ENCODE measurements at places on chromosomes 2 and 18.

DNA sequence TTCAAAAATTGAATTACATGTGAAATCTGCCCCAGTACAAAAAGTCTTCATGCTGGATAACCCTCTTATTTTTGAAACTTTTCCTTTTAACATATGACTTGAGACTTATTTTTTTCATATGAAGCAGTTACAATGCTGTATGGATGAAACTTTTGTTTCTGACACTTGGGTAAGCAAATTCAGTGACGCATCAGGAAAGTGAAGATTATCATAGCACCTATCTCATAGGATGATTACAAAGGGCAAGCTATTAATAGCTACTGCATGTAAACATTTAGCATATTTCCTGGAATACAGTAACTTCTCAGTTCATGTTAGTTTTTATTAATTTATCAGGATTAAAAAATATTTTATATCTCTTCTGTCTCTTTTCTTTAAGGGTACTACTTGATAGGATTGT, 1109.2 kb downstream of the LRP1B start:
- DNase-seq, result no peak

DNA sequence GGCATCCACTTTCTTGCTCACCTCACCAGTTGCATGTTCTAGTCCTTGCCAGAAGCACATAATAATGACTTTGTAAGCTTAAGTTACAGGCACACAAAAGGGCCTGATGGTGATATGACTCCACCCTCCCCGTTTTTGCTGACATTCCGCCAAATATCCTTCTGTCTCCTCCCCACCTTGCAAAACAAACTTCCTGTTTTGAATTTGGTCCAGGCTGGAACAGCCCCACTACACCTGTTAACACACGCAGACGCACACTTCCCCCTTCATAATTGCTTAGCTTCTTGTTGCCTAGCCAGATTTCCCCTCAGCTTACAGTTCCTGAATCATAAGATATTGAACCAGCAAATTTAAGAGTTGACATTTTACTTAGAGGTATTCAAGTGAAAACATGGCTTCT, at the start of gene MGAT5:
Gene MGAT5 (plus strand): TSS at position 269 of the 400 bp plus-strand sequence. CDS start 332 bp downstream, outside the sequence.
- DNase-seq, result no peak

DNA sequence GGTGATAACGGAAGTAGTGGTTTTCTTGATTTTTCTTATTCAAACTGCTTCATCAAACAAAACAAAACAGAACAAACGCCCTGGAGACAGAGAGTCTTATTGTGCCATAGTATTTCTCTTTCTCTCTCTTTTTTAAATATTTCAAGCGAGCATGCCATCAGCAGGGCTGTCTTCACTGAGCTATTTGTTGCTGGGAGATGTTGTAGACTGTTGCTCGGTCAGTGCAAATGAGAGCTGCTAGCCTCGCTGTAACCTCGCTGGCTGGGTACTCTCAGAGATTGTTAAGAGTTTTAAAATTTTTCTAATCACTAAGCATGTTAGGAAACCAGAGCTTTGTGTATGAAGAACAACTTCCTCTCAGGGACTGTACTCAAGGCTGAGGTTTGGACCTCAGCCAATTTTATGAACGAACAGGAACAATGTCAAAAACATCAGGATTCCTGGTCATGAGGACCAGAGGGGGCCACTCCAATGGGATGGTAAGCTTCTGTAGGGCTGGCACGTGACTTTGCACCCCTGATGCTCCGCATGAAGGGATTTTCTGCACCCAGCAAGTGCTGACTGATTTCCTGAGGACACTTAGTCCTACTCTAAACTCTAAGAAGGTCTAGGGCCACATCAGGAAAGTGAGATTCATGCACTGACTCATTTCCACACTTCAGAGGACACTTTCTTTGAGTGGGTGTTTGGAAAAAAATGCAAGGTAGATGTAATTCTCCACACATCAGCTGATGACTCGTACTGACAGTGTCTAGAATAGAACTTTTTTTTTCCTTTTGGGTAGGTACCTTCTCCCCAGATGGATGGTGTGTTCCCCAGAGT, 59.8 kb upstream of the IL1R1 start:
- no peak for DNase-seq

DNA sequence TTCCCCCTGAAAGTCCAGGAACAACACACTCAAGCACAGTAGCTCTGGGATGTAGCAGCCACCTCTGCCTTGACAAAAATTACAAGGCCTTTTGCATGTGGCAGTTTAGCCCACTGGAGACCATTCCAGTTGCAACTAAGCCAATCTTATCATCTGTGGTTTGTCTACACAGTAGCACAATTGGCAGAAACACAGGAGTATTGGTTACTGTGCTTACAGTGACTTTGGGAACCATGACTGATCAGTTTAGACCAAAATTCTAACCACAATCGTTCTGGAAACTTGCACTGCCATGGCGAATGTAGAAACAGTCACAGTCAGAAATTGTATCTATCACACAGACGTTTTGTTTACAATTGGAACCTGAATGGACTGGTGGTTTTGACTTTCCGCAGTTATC, 403.7 kb upstream of the MEIS1 start:
- DNase-seq, result no peak

DNA sequence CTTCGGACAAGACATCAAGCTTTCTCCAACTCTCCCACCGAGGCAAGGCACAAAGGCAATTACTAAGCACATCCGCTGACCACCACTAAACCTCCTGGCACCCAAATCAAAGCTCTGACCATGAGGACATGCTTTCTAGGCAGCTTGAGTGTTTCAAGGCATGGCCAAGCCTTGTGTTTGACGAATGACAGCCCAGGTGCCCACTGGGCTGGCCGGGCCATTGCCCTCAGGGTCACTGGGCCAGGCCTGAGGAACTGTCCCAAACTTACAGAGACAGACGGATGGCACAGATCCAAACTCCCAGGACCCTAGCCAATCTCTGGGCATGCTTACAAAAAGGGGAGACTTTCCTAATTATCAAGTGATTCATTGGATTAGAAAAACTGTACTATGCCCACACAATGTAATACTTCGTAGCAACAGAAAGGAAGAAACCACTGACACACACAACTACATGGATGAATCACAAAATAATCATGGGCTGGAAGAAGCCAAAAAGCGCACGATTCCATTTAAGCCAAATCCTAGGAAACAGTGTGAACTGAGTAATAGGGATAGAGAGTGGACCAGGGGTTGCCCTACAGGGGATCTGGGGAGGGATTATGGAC, 20.2 kb downstream of the CRACDL start:
- no peak for DNase-seq

- no peak for DNase-seq
Measured at GRCh38 chr2:172704072-172704936, 31.3 kb upstream of the RAPGEF4 start.

- no peak for DNase-seq
Measured at GRCh38 chr2:231795525-231796327, 9.5 kb downstream of the COPS7B start.

- no peak for DNase-seq
Measured at GRCh38 chr18:45957100-45957499, 10.0 kb downstream of the EPG5 start.

- no peak for DNase-seq
Measured at GRCh38 chr2:180722551-180723239, 257.7 kb upstream of the UBE2E3 start.

DNA sequence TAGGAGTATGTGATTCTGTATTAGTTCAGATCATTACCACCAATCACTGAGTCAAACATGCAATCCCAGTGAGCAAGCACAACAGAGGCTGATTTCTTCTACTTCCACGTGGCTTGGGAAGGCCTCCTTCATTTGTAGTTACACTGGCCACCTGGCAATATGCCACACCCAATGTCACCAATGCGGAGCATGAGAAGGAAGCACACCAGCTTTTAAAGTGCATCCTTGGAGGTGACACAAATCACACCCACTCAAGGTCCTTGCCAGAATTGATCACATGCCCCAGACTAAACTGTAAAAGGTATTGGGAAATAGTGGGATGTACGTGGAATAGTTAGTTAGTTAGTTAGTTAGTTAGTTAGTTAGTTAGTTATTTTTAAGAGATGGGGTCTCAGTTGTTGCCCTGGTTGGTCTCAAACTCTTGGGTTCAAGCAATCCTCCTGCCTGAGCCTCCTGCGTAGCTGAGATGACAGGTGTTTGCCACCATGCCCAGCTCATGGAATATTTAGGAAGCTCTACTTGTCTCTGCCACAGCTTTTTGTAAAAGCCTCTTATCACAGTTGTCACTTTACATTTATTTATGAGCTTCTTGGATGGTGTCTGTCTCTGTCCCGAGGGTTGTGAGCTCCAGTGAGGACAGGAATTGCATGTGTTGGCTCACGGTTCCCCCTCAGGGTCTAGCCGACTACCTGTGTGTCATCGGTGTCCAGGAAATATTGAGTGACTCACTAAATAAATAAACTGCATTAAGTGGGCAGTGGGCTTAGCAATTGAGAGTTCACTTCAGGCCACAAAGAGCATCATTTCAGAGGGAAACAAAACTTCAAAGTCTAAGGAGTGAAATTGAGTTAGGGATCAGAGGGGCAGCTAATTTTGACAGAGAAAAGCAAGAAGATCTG, 28.1 kb upstream of the CAB39 start:
- DNase-seq, result no peak

DNA sequence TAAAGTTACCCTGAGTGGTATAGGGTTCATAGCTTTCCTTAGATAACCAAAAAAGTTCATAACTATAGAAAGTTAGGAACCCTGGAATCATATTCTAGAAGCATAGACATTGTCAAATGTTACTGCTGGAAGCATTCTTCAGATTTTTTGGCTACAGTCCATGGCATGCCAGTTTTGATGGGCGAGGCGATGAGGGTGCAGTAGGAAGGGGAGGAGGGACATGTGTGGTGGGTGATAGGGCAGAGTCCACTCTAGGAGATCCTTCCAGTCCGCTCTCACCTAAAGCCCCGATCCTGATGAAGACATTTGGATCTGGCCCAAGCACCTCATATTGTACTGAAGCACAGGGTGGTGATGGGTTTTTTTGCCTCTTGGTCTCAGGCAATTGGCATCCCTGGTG, 91.8 kb downstream of the HRH4 start:
- no peak for DNase-seq

GRCh38 chr2:200100027-200100426, 144.6 kb downstream of the MAIP1 start:
- no peak for DNase-seq

- no peak for DNase-seq
Measured at GRCh38 chr18:68848242-68848641, 50.4 kb downstream of the CCDC102B start.

DNA sequence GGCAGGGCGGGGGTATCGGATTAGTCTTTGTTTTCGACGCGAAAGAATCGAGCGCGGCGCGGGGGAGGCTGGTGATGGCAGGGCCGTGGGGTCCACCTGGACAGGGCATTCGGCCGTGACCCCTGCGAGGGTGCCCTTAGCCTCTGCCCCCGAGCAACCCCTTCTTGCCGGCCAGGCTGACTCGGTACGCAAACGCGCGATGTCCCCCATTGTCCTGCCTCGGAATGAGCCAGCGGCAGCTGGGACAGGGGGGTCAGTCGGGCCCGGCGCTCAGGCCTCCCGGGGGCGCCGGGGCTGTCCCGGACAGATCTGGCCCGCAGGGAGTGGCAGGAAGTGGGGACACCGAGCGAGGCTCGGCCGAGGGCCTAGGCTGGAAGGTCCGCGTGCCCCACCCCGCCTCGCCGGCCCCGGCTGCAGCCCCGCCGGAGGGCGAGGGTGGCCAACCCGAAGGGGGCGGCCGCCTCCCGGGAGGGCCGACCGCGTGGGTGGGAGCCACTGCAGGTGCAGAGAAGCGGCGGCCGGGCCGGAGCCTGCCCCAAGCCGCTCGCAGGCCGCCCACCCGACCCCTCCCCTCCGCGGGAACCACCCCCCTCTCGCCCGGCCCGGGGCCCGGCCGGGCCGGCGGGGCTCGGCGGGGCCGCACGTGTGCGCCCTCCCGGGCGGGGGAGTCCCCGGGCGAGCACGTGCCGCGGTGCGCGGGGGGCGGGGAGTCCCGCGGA, at the start of gene TET3:
Gene TET3 (plus strand): TSS at position 708 of the 719 bp plus-strand sequence. CDS start 1,494 bp downstream, outside the sequence.
- peak; percentile 67 for DNase-seq

- DNase-seq, result no peak
Measured at GRCh38 chr2:40130251-40130994, 321.5 kb downstream of the SLC8A1 start.

GRCh38 chr2:162028511-162028910, 45.5 kb downstream of the DPP4 start:
- DNase-seq, result no peak

DNA sequence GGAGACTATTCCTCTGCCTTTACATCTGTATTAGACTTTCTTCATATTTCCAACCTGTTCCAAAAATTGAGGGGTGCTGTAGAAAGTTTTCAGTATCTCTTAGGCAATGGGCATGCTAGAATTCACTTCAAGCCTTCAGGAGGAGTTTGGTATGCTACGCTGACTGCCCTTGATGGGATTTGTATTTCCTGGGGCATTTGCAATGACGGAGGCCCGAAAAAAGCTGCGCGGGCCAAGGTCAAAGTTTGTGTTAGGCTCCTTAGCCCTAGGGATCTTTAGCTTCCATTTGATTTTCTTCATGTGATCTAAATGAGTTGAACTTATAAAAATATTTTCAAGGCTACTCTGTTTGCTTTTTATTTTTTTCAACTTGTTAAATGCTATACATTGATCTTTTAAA, 5.1 kb downstream of the CPS1 start:
- no peak for DNase-seq

GRCh38 chr2:189372688-189373257, 68.5 kb upstream of the WDR75 start:
- DNase-seq, result no peak

DNA sequence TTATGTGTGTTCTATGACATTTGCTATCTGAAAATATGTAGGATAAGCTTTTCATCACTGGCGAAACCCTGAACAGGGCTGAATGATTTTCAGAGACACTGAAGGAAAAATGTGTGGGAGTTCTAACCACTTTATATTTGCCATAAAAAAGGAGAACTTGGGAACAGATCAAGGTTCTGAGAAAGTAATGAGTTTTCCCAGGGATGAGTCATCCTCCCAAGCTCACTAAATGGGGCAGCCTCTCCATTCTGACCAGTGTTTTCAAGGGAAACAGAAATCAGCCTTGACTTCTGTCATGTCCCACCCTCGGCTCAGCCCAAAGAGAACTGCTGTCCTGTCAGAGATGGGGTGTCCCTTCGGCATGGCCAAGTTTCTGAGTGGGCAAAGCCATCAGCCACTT, 2109.8 kb upstream of the CELF4 start:
- DNase-seq, result no peak

DNA sequence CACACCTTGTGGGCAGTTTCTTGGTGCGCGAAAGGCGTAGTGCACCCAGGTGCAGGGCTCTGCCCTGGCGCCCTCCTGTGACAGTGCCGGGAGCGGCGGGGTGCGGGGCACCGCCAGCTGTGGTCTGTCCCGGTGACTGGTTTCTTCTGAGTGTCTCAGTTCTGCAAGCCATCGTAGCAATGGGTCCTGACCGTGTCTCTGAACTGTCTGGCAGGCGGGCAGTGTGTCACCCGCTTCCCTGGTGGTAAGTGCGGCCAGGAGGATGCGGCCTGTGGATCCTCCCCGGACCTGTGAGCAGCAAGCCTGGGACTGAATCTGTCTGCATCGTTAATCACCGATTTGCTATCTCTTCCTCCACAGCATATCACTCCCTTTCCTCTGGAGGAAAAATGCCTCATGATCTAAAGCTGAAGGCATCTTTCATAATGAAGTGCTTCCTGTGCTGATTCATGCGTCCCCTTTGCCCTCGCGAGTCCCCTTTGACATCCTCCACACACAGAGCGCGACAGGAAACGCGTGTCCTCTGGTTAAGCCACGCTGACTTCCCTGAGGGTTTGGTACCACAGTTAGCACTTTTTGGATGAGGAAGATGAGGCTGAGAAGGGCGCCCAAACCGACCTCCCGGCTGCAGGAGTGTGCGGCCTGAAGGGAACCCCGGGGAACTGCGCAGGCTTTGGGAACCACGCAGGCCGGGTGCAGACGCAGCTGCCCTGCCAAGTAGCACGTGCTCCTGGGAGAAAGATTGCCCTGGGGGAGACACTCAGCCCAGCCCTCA, 416.0 kb upstream of the HS6ST1 start:
- no peak for DNase-seq

Measured in glutamatergic neuron (in vitro differentiated cells).